ENCODE measurements at places on chromosomes 3 and 15.

DNA sequence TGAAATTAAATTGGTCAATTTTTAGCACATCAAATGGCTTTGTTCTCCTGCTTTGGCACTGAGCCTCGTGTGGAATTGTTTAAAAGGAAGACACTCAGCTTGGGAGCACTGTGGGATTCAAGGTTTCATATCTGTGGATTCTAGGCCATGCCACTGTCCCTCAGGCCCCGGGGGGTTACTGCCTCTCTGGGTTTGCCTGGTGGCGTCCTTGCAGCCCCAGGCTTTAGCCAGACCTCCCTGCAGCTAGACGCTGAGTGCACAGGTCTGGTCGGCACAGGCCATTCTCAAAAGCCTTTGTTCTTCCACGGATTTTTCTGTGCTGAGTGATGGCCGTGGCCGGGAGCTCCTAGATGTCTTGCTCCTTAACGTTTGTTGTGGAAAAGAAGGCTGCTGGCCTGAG is 76.2 kb downstream of the CACNA2D3 start:
- DNase-seq = no peak

GRCh38 chr3:119582178-119582577 is 2.9 kb downstream of the ADPRH start:
- no peak for DNase-seq

DNA sequence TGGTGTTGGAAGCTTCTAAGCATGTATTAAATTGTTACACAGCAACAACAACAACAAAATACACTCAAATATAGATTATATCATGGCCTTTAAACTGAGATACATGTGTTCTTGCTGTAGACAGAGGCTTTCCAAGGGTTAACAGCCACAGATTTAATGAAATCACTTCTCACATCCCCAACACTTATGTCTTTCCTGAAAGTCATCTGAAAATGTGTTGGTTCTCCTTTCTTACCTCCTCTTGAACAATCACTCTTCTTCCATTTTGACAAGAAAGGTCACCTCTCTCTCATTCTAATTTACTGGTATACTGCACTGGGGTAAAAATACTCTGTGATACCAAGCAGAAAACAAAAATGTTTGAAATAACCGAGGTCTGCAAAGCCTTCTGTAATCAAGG is 507.3 kb upstream of the KCNMB2 start:
- DNase-seq = no peak

- DNase-seq = no peak
Observed at GRCh38 chr3:99962703-99963102, 145.0 kb downstream of the CMSS1 start.

DNA sequence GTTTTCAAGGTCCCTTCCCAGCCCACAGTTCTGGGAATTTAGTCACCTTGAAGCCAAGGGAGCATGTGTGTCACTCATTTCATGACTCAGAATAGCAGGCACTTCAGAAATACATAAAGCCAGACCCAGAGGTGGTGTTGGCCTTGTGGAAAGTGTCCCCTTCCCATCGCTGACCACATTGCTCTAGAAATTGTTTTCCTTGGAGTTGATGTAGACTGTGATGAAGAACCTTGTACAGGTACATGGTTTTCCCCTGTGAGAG is 158.8 kb downstream of the SLCO3A1 start:
- DNase-seq = no peak

GRCh38 chr3:37779289-37780152 is 82.2 kb upstream of the CTDSPL start:
- no peak for DNase-seq

DNA sequence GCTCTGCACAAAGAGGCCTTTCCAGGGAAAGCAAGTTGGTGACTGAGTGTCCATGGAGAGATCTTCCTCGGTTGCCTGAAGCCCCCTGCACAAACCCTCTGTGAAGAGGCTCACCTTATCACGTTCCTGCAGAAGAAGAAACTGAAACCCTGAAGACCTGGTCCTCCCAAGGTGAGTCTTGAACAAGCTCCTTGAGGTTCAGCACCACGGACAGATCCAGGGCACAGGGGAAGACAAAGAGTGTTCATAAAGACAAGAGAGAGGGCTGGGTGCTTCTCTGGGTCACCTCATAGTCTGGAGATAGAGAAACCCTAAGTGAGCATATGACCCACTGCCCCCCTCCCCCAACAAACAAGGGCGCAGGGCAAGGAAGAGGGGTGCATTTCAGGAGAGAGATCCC is 21.7 kb upstream of the TBC1D21 start:
- DNase-seq = no peak

DNA sequence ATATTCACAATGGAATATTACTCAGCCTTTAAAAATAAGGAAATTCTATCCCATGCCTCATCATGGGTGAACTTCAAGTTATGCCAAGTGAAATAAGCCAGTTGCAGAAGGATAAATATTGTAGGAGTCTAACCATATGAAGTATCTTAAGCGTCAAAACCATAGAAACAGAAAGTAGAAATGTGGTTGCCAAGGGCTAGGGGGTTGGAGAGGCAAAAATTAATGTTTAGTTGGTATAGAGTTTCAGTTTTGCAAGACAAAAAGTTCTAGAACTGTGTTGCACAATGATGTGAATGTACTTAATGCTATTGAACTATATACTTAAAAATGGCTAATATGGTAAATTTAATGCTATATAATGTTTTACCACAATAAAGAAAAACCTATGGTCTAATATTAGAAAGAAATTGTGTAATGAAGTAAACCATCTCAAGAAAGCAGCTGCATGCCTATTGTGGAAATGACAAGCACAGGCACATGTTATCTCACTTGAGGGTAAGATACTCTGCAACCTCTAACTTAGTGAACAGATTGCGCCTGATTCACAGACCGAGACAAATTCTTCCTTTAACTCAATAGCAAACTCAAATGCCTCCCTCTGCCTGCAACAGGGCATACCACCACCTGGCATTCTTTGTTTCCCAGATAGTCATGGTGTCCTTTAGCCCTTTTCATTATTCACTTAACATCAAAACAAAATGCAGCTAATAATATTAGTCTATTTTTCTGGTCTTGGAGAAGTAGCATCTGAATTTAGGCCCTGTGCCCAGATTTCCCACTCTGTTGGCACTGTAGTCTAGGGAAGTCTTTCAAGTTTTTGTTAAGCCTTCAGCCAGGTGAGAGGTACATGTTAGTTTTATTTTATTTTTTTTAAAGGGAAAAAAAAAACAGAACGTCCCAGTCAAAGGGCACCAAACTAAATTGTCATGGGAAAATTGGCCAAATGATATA is 80.2 kb upstream of the ACP3 start:
- DNase-seq = no peak
